ENCODE measurements at places on chromosomes 13 and 19.

DNA sequence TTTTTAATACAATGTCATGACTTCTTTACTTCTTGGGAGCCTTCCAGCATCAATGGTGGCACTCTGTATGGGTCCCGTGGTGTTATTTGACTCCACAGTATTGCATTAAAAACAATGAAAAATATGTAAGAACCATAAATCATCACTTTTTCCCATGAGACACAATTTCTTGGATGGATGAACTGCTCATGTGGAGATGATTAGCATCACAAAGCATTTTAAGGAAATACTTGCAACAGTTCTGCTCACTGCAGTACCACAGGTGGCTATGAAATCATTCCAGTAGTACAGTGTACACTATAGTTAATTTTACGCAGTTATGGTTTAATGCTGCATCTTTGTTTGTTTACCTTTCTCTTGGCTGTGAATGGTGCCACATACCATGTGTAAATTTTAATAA is 37.2 kb upstream of the C1QTNF9B start:
- DNase-seq = no peak

DNA sequence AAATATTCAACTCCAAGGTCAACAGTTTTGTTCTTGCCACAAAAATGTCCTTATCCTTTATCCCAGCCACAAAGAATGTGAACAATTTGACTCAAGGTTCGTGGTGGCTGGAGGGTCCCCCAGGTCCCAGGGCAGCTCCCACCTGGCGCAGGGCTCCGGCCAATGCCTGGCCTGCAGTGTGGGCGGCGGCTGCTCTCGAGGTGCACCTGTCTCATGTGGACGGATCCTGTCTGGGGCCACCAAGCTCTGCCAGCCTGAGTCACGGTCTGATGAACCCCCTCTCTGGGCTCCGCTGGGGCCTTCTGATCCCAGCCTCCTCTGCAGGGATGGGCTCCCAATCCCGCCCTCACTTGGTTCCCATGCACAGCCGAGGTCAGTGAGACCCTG is 49.4 kb downstream of the GAS6 start:
- DNase-seq = no peak

DNA sequence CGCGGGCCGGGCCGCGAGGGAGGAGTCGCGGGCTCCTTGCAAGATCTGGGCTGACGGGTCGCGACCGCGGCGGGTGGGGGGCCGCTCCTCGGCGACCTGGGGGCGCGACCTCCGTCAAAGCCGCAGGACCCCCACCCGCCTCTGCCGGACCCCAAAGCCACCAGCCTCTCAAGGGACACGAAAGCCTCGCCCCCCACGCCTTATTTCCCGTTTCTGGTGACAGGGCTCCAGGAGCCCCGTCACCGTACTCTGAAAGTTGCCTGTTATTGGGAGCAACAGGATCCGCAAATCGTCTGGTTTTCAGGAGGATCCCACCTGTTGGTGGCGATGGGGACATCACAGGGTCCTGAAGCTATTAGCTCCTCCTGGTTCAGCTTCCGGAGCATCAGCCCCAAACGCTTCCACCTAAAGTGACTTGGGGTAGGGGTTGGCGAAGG is 530 bp downstream of the MAU2 start:
- peak; percentile 63 for DNase-seq

- DNase-seq = no peak
Measured at GRCh38 chr19:19049406-19049805, 14.4 kb upstream of the SLC25A42 start.

DNA sequence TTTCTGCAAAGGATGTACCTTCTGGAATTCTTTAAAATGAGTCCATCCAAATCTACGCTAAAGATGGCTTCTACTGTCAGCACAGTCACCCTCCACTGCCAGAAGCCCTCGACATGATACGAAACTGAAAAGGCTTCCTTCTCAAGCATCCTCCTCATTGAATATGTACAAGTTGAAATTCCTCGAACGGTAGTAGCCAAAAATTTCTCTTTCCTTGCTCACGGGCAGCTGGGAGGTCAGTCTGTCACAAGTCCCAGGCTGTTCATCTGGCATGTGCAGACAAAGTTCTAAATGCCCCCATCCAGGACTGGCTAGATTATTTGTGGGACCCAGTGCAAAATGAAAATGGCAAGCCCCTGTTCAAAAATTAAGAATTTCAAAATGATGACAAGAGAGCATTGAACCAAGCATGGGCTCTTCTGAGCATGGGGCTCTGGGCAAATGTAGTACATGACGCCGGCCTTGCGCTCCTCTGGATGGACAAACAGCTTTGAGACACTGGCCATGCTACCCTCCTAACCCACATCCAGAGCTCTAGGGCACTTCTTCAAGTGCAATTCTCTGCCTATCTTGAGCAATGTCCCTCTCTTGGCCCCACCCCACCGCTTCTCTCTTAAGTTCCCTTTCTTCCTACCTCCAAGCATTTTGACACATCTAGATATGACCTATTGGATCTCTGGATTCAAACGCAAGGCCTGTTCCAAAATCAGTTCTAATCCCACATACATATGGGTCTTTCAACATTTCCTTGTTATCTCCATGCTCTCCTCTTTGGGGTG is 78.9 kb upstream of the FLT1 start:
- peak; percentile 87 for DNase-seq

DNA sequence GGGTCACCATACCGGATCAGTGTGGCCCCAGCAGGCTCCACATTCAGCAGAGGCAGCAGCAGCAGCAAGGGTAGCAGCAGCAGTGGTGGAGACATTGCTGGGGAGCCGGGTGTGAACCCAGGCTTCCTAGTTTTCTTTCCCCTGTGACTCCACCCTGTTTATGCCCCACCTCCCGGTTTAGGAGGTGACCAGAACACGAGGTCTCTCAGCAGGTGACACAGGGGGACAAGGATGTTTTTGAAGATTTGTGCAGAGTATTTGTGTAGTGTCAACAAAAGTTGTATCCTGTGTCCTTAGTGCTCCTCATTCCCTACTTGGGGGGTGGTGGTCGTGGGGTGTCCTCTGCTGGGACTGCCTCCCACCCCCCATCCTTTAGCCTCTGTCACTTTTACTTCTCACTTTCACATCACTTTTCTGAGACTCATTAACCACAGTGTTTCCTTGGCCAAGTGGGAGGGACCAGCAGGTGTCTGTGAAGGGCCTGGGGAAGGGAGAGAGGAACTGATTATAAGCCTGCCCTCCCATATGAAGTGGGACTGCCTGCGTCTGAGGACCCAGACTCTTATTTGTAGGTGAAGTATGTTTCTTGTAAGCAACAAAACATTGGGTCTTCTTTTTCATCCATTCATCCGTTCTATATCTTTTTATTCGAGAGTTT is 15.6 kb upstream of the KCNC3 start:
- DNase-seq = peak; percentile 42

DNA sequence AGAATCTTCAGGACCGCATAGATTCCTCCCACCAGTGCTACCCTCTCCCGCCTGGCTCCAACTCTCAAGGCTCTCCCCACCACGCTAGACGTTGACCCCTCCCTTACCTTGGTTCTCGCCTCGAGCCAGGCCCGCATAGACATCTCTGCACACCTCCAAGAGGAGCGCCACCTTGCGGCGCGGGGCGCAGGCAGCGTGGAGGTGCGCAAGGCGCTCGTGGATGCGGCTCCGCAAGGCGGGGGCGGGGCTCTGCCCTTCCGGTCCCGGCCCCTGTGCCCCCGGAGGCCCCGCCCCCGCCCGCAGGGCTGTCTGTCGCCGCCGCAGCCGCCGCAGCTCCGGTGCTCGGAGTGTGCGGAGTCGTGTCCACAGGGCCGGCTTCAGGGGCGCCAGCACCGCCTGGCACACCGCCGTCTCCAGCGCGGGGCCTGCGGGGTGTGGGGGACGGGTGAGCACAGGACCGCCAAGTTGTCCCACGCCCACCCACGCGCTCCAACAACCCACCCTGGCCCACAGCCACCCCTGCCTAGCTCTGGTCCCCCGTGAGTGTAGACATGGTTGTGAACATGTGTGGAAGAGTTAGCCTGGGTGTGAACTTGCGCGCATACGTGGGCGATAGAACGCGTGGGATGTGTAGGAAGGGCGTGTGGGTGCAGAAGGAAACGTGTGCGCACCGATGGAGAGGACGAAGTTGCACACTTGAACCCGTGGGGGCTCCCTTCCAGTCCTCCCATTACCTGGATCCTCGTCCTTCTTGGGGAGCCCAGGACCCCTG is 8.1 kb downstream of the RINL start:
- peak; percentile 81 for DNase-seq

GRCh38 chr13:21833921-21834320 is 163.0 kb downstream of the FGF9 start:
- no peak for DNase-seq

Measured in inflammatory macrophage (primary cell).